HS-27A (cell line): ENCODE measurements at places on chromosomes 3 and 15.
A peak's percentile ranks its signal among the peaks of the same experiment; 100 is the strongest.

GRCh38 chr15:34610354-34610753 lies 26.9 kb upstream of the GOLGA8B start:
- DNase-seq = no peak

DNA sequence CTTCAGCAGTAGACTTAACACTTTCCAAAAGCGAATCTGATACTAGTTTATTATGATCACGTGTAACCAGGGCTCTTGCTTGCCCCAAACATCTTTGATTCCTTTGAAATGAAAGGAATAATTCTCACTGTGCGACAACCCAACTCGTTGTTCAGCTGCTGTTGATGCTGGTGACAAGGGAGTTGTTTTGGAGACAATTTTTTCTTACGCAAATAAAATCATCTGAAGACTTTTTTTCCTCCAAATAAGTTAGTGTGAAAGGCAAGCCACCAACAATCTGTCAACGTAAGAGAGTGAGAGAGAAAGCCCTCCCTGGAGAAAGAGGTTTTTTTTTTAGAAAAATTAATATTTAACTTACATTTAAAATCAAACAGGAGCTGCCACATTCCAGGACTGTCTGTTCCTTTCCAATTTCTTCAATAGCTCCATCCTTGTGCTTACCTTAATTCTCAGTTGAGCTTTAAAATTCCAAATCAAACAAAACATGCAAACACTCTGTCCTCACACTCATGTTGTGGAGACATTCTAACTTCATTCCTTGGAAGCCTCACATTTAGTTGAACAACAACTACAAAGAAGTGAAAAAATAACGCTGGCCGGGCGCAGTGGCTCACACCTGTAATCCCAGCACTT lies 4.9 kb upstream of the P3H2 start:
- DNase-seq = no peak

- no peak for DNase-seq
Observed at GRCh38 chr3:11379824-11380701, 107.9 kb downstream of the ATG7 start.

- no peak for DNase-seq
Observed at GRCh38 chr15:77905301-77905920, 172.1 kb downstream of the TBC1D2B start.

DNA sequence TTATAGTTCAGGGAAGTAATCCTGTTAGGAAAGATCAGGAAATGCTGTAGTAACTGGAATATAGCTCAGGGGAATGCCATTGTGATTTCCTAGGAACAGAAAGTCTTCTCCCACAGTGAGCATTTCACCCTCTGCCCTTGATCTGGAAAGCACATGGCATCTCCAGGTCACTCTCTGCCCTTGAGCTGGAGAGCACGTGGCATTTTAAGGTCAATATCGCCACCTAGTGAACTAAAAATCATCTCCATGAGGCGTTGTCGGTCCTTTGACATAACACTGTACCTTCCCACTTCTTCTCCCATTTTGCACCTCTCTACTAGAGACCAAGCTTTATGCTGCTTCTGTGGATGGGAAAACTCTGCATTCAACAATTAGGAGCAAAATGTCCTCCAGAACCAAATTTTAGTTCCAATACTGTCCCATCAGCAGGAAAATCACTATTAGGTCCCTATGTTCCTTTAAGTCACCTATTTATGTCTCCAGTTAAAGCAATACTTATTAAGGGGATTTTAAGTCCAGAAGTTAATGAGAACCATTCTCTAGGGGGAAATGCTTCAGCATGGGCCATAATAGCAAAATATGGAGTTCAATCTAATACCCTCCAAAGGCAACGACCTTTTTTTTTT lies 54.7 kb upstream of the GK5 start:
- DNase-seq = peak; percentile 59

- no peak for DNase-seq
Observed at GRCh38 chr15:41043276-41043951, 72.7 kb downstream of the INO80 start.

GRCh38 chr3:89571707-89572106 lies 464.3 kb downstream of the EPHA3 start:
- no peak for DNase-seq

DNA sequence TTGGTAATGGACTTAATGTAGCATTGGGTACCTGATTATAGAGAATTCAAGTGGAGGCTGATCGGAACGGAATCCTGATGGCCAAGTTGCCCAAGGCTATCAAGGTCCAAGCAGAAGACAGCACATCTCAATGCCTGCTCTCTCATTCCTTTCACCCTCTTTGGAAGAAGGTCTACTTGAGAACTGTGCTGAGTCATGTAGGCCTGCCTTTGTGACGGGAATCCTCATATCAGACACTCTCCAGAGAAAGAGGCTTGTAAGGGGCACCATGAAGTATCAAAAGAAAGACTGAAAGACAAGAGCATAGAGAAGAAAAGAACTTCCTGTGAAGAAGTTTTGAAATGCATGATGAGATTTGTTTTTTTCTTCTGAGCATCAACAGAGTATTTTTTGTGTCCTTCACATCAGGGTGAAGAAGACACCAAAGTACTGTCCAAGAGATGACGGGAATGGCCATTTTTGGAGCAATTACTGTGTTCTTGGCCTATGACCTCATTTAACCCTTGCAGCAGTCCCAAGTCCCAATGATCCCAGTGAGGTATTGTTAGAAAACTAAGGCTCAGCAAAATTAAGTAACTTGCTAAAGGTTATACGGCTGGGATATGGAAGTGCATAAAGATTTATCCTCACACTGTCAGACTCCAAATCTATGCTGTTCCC lies 13.2 kb upstream of the LARP6 start:
- no peak for DNase-seq

- DNase-seq = no peak
Observed at GRCh38 chr3:124587053-124587408, 143.2 kb upstream of the UMPS start.

DNA sequence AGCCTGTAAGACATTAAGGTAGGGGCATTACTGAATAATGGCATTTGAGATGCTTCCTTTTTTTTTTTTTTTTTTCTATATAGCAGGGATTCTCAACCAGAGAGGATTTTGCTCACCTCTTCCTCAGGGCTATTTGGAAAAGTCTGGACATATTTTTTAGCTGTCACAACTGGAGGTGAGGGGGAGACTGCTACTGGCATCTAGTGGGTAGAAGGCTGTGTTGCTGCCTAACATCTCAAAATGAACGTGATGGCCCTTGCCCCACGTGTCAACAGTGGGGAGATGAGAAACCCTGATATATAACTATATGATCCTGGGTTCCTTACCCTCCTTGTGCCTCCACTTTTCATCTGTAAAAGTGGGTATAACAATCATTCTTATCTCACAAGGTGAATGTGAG lies 71.9 kb downstream of the CADPS start:
- DNase-seq = no peak

DNA sequence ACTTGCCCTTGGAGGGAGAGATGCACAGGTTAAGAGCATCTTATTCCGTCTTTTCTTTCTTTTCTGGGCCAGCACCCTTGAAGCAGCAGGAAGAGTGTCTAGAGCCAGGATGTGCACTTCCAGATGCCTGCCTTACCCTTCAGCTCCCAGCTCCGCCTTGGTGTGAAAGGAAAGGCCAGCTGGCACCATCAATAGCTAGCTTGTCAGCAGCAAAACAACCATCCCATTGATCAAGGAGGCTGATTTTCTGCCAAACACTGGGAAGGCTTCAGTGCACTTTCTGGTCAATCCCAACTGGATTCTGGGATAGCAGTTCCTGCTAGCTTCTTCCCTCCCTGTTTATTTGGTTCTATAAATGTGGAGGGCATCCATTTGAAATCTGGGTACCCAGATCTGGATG lies 110.9 kb upstream of the GALNT15 start:
- no peak for DNase-seq

GRCh38 chr3:88059380-88060170 lies 520 bp downstream of the ZNF654 start:
- DNase-seq = peak; percentile 22

- DNase-seq = no peak
Observed at GRCh38 chr3:69540706-69541581, 155.1 kb upstream of the FRMD4B start.

DNA sequence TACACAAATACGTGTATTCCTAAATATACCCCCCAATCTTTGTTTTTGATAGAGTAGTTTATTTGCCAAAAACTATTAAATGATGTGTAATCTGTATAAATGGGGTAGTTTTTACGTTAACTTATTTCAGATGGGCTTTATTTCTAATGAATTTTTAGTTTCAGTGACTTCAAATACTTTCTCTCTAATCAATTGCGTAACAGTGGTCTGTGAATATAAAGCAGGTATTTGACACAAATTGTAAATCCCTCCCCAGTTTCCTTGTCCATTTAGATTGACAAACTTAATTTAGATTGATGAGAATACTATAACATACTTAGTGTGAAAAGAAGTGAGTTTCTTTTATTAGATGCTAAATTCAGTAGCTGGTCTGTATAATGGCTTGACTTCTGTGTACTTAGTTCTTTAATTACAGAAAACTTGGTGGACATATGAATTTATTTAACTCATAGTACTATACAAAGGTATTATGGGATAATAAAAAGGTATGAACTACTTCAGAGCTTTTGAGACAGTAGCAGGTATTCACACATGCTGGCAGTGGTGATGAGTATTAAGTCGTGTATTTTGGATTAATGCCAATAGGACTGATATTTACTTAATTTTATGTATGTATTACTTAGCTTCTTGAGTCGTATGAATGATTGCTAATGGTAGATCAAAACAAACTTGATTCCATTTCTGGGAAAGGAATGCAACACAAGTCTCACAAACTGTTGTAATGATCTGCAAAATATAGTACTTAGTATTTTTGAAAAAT lies 81.6 kb downstream of the STT3B start:
- no peak for DNase-seq

- DNase-seq = no peak
Observed at GRCh38 chr3:195093731-195094130, 177.2 kb downstream of the XXYLT1 start.

- DNase-seq = no peak
Observed at GRCh38 chr15:32778391-32779176, 60.8 kb downstream of the GREM1 start.

DNA sequence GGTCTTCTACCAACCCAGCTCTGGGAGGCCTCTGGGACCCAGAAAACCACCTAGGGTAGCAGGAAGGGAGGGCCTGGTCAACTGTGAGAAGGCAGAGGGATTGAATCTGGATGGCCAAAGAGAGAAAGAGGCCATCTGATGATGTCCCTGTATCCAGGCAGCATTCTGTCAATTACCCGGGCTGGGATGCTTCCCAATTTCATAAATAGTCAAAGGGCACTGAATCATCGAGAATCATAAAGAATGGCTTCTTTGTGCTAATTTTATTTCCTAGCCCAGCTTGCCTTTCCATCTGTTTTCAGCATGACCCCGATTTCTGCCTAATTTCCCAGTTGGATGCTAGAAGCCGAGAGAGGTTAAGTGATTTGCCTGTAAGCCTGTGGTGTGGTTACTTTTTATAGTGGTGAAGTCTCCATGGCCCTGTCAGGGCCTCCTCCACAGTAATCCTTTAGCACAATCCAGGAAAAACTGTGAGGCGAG lies 129.2 kb downstream of the FAM43A start:
- no peak for DNase-seq

DNA sequence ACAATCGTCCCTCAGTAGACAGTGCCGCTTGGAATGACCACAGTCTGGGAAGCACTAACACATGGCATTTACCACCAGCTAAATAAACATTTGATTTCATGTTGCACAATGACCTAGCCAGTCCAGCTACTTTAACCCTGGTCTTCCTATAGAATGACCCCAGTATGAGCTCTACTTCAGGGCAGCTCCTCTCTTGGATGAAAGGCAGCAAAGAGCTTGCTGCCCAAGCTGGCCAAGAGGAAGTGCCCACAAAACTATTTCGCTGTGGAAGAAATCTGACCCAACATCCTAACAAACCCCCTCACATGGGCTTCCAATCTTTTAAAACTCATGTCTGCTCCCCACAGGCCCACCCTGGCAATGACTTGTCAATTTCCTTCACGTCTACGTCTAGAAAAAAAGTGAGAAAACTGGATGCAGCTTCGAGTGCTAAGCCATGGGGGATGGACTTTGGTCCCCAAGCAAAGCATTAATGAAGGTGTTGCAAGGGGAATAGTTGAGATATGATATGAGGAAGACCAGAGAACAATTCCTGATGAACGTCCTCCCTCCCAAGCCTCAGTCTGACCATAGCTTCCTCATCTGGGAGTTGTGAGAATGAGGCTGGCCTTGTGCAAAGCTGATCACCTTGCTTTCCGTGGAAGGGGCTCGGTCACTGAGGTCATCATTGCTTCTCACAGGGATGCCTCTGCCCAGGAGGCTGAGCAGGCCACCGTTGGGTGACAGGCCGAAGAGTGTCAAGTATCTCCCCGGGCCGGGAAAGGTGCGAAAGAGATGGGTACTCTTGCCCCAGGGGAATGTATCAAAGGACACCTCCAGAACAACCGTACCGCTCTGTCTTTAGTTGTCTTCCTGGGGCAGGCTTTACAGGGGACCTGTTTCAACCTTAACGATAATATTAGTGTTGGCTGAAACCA lies 964 bp downstream of the SLC25A20 start:
- no peak for DNase-seq
